ENCODE measurements at places on chromosomes 1 and 21.
A peak's percentile ranks its signal among the peaks of the same experiment; 100 is the strongest.

DNA sequence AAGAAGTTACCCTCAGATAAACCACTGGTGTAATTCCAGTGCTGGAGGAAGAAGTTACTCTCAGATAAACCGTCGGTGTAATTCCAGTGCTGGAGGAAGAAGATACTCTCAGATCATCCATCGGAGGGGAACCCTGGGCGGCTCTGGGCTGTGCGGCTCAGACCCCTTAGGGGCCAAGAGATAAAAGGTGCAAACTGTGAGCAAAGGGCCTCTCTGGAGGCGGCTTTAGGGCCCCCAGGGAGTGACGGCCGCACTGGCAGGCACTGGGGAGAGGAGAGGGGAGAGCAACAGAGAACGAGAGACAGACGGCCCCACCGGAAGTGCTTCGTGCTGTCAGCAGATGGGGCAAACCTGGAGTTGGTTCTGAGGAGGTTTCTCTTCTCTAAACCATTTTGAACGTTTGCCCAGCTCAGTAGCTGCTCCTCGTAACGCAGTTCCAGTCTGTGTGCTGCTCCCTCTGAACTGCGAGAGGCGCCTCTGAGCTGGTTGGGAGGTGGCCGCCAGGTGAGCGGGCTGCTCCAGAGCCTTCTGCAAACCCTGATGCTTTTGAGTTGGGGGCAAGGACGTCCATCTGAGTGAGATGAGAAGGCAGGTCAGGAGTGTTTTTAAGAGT is 62.6 kb upstream of the COL6A1 start:
- no peak for DNase-seq

GRCh38 chr1:167800251-167800650 is 78.5 kb downstream of the MPZL1 start:
- no peak for DNase-seq

GRCh38 chr1:205792961-205793673 is 17.8 kb upstream of the RAB29 start:
- no peak for DNase-seq

- DNase-seq, result no peak
These were observed 31.2 kb upstream of the SYNC start for GRCh38 chr1:32733582-32734321.

GRCh38 chr1:2786329-2787162 is 14.9 kb downstream of the TTC34 start:
- no peak for DNase-seq

DNA sequence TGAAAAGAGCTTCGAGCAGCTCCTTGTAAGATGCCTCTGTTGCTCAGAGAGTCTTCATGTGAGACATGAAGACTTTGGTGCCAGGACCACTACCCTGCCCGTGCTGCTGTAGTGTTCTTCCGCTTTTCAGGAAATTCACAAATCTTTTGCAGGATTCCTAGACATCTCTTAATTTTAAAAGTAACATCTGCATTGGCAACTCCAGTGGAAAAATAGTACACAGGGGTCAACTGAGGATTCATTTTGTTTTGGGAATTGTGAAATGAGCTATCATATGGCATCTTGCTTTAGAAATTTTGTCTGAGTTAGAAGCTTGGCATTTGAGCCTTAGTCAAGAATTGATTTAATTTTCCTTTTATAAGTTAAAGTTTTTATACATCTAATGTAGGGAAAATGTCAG is 7.2 kb downstream of the PRDM2 start:
- no peak for DNase-seq

GRCh38 chr1:21260405-21261125 is 29.7 kb downstream of the ECE1 start:
- DNase-seq, result no peak

DNA sequence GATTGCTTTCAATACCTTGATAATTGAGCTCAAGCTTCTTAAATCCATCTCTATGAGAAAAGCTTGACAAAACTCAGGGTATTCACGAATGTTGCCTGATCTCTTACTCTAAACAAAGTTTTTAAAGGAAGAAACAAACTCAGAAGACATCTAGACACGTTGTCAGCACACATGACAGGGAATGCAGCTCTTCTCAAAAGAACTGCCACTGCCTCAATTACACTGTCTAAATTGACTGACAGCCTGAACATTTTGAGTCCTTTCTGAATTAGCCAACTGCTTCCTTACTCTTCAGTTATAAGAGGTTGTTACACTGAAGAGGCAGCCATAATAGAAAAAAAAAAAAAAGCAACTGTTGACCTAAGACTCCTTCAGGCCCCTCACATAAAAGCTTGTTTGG is 1646.7 kb upstream of the B3GALT2 start:
- DNase-seq, result no peak

DNA sequence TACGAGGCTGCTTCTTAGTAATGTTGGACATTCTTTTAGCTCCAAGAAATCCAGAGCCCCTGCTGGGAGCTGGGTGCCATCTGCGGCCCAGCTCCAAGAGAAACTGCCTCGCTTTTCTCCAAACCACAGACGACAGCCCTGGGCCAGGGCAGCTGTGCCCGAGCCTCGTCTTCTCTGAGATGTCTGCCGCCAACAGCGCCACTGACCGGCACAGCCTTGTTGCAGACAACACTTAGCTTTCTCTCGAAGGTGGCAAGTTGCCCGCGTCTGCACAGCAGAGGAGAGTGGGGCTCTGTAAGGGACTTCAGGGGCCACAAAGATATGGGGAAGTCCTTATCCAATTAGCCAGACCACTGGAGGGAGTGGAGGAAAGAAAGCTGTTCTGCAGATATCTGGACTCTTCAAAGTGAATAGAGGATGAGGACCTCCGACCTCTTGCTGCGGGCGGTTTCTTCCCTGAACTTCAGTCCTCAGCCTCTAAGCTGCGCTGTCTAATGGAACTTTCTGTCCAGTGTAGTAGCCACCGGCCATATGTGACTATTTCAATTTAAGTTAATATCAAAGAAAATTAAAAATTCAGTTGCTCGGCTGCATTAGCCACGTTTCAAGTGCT is 63.9 kb upstream of the DISP3 start:
- DNase-seq, result no peak

DNA sequence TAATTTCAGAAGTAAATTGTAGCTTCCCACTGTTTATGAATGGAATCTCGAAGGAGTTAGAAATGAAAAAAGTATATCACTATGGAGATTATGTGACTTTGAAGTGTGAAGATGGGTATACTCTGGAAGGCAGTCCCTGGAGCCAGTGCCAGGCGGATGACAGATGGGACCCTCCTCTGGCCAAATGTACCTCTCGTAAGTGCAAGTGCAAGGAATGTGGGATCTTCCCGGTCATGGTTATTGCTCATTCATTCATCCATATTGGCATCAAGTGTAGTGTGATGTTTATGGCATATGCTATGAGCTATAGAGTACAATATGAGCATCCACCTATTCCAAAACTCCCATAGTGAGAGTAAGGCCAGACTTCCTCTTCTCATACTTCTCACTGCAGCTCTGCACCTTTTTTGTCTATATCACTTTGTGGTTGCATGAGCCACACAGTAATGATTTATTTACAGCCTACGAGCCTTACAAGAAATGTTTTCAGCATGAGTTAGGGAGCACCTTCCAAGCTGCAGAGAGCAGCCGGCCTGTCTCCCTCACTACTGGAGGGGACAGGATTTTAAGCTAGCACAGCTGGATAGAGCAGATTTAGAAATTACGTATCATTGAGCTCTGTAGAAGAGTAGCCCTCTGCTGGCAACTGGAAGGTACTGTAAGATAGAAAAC is 24.9 kb upstream of the CR1L start:
- DNase-seq, result peak; percentile 7

DNA sequence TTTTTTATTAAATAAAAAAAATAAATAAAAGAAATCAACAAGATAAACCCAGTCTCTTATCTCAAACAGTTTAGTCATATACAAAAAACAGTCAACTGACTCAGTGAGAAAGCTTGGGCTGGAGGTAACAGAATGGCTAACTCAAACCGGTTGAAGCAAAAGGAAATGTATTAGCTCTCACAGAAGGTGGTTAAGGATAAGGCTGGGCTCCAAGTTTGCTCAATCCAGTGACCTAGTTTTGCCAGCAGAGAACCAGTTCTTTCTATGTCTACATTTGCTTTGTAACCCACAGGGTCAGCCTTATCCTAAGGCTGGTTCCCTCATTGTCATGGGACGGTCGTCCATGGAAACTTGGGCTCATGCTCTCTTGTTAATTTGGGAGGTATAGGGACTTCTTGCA is 144.5 kb upstream of the L1TD1 start:
- no peak for DNase-seq

GRCh38 chr1:201876148-201876818 is 12.4 kb upstream of the SHISA4 start:
- no peak for DNase-seq

DNA sequence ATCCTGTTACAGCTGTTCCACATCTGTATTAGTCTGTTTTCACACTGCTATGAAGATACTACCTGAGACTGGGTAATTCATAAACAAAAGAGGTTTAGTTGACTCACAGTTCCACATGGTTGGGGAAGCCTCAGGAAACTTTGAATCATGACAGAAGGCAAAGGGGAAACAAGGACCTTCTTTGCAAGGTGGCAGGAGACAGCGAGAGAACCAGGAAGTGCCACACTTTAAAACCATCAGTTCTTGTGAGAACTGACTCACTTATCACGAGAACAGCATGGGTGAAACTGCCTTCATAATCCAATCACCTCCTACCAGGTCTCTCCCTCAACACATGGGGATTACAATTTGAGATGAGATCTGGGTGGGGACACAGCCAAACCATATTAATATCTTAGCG is 110.3 kb upstream of the TRABD2B start:
- no peak for DNase-seq

GRCh38 chr1:26820784-26821269 is 5.7 kb upstream of the ZDHHC18 start:
- no peak for DNase-seq

GRCh38 chr1:189103956-189104355 is 1373.7 kb downstream of the BRINP3 start:
- no peak for DNase-seq

- DNase-seq, result no peak
These were observed 46.6 kb downstream of the TENT5C start for GRCh38 chr1:117652421-117652820.

GRCh38 chr1:64755361-64755760 is 10.5 kb downstream of the RAVER2 start:
- no peak for DNase-seq

GRCh38 chr1:65958561-65959350 is 166.1 kb downstream of the PDE4B start:
- DNase-seq, result no peak

- DNase-seq, result no peak
These were observed 569 bp downstream of the TRABD2B start for GRCh38 chr1:47996406-47997226.

DNA sequence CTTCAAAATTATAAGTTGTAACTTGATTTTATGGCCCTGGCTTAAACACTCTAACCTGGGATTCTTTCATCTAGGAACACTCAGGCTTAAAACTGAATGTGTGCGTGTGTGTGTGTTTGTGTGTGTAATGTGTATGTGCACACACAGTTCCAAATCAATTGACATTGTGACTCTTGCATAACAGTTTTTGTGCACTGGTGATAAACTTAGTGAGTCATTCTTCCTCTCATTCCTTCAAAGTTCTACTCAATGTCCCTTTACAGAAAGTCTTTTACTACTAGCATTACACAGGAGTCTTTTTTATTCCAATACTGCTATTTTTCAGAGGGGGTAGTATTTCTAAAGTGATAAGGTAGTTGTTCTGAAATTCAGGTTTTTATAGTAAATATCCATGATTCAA is 943.6 kb downstream of the KCNT2 start:
- no peak for DNase-seq

DNA sequence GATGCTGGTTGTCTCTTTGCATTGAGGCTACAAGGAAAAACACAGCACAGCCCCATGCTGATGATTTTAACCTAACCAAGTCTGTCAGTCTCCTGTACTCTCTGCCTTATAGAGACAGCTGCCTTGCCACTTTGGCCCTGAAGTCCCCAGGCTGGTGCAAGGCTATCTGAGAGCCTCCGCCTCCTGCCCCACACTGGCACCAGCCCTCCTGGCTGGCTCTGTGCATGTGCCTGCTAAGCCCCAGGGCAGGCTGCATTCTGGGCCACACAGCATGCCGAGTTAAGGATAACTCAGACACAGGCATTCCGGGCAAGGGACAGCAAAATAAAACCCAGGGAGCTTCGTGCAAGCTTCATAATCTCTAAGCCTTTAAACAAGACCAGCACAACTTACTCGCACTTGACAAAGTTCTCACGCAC is 910 bp downstream of the RUNX1 start:
- no peak for DNase-seq

- no peak for DNase-seq
These were observed 34.3 kb downstream of the GPR137B start for GRCh38 chr1:236176337-236177336.

DNA sequence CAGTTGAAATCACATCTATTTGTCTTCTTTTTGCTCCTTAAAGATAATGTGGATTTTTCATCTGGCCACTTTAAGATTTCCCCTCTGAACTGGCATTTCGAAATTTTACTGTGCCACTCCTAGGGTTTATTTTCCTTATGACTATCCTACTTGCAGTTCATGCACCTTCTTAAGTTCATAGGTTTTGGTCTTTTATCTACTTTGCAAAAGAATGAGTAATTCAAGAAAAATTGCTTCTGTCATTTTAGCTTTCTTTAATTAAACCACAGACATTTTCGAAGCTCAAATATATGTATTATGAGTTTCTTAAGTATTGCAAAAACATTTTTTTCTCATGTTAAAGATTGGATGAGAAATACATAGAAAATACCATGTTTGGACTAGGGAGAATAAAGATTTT is 1244.8 kb upstream of the TMPRSS15 start:
- no peak for DNase-seq

DNA sequence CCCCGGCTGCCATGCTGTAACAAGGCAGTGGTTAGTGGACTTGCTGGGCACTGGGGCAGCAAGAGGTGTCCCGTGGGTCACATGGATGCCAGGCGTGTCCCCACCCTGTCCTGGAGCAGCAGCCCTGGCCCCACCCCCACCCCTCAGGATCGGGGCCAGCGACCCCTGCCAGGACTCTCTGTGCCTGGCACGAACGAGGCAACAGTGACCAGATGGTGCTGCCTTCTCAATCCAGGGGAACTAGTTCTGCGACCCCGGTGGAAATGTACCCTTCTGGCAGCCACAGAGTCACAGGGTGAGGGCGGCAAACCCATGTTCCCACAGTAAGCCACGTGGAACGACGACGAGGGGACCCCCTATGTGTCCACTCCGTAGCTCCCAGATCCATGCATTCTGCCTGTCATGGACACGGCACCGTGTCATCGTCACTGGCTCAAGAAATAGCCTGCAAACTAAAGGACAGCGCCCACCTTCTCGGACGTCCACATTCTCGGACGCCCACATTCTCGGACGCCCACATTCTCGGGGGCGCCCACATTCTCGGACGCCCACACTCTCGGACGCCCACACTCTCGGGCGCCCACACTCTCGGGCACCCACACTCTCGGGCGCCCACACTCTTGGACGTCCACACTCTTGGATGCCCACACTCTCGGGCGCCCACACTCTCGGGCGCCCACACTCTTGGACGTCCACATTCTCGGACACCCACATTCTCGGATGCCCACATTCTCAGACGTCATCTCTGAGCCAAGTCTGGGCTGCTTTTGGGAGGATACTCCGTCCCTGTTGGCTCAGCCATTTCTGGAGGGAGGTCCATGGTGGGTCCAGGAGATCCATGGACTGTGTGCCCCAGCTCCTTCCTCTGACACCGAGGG is 19.6 kb upstream of the ACTRT2 start:
- DNase-seq, result no peak

Data from LNCaP clone FGC (cell line).